Gastrocnemius medialis (tissue), 4 donors: ENCODE measurements at places on chromosomes 2 and 18. TPM values are rescaled to one million over a fixed set of nuclear protein-coding genes. Genes with fewer than 3 reads are reported as not detected.
A peak's percentile ranks its signal among the peaks of the same experiment; 100 is the strongest.

DNA sequence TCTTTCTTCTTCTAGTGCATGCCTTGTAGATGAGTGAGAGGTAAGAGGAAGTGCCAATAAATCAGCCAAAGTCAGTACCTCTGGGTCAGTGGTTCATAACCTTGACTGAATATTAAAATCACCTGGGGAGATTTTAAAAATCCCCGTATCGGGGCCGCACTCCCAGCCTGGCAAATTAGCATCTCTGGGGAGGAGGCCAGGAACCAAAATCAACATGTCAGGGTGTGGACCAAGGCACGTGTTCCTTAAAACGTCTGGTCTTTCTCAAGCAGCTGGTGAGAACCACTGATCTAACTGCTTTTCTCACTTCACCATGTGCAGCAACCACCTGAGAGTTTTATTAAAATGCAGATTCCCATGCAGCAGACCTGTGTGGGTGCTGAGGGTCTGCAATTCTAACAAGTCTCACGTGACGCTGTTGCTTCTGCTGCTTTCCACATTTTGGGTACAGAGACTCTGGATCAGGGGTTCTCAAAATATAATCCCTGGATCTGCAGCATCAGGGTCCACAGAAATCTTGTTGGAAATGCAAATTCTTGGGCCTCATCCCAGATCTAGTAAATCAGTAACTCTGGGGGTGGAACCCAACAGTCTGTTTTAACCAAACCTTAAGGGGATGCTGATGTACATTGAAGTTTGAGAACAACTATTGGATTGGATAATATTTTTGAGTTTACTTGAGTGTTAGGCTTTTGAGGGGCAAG, 49.5 kb downstream of the CHST9 start:
- H3K4me3 ChIP-seq = no peak overlapping the region
- H3K27ac ChIP-seq = no peak overlapping the region
- H3K27me3 ChIP-seq = no peaks in the 10 kb centered on the region
- no peaks in the 10 kb centered on the region for H3K36me3 ChIP-seq
- no peak for DNase-seq

DNA sequence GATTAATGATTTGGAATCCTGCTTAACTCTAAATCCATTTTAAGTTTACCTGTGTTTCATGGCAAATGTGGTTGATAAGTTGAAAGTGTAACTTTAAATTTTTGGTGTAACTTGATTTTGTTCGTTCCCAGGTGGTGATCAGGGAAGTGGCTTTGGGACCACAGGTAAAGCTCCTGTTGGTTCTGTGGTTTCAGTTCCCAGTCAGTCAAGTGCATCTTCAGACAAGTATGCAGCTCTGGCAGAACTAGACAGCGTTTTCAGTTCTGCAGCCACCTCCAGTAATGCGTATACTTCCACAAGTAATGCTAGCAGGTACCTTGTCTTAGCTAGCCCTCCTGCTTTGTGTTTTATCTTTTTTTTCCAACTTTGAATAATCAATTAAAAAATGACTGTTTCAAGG, 62.8 kb downstream of the AGFG1 start:
- H3K36me3 ChIP-seq = peaks cover 3% of the 10 kb centered on the region
- no peak overlapping the region for H3K4me3 ChIP-seq
- no peak for DNase-seq
- no peak overlapping the region for H3K27ac ChIP-seq
- no peaks in the 10 kb centered on the region for H3K27me3 ChIP-seq

DNA sequence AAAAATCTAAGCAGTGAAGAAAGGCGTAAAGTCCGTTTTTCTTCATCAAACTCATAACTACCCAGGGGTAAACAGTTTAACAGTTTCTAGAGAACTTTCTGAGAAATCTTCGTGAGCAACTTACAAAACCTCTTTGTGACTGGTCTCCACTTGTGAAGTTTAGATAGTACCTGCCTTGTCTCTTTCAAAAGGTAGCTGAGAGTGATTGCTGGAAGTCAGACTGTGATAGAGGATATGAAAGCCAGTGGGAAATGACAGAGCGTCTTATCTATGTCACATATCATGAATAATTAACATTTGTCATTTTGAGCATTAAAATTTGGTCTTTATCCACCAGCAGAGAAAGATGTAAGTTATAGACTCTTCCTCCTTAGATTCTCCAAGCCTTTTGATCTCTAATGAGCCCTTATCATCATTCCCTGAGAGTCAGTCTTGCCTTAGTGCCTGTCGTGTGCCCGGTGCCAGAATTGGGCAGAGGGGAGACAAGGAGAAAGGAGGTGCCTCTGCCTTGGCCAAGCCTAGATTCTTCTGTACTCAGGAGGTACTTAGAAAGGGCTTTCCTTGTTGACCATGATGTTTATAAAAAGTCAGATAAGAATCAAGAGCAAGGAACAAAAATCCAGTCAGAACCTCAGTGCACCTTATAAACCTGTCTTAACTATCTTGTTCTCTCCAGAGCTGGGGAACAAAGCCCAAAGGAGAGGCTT, 205.1 kb upstream of the EPAS1 start:
- H3K27me3 ChIP-seq = no peaks in the 10 kb centered on the region
- H3K36me3 ChIP-seq = peaks cover 18% of the 10 kb centered on the region
- H3K4me1 ChIP-seq = peaks cover 6% of the 10 kb centered on the region
- no peak for DNase-seq
- no peak overlapping the region for H3K4me3 ChIP-seq

DNA sequence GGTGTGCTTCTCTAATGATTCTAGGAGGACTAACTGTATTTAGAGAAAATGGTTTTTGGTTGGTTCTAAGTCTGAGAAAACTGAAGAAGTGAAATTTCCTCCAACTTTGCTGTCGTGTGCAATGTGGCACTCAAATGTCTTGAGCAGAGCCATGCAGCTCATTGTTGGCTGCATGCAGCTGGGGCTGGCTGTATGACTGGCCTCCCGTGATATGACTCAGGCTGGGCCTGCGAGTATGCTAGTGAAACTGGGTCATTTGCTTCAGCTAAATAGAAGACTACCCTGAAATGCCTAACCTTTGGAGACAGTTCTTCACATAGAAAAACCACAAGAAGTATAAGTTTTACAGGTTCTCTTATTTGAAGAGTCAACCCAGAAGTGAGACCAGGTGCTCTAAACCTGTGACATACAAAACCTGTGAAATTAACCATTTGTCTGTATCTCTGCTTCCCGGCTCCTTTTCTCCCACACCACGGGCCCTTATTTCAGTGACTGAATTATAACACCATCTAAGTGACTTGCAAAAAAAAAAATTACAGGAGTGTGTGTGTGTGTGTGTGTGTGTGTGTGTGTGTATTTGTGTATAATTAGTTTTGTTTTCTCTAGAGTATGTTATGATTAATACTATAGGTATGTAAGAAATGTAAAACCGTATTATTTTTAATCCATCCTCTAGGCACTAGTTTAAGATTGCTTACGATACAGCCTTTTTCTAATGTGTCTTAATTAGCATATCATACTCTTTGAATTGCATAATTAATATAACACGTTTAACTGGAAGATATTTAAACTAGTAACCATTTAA, 15.9 kb downstream of the POLI start:
- no peak overlapping the region for H3K27ac ChIP-seq
- no peaks in the 10 kb centered on the region for H3K27me3 ChIP-seq
- peak; percentile 39 for DNase-seq
- H3K4me1 ChIP-seq = no peaks in the 10 kb centered on the region
- peaks cover 70% of the 10 kb centered on the region for H3K36me3 ChIP-seq

- H3K36me3 ChIP-seq = no peaks in the 10 kb centered on the region
- no peak overlapping the region for H3K4me3 ChIP-seq
- H3K4me1 ChIP-seq = no peaks in the 10 kb centered on the region
- peaks cover 8% of the 10 kb centered on the region for H3K27me3 ChIP-seq
- DNase-seq = no peak
Measured at GRCh38 chr18:49851624-49852023, 38.3 kb upstream of the ACAA2 start.

GRCh38 chr2:48691935-48692691, 63.4 kb downstream of the LHCGR start:
- no peak overlapping the region for H3K27ac ChIP-seq
- H3K4me3 ChIP-seq = no peak overlapping the region
- no peaks in the 10 kb centered on the region for H3K27me3 ChIP-seq
- no peaks in the 10 kb centered on the region for H3K36me3 ChIP-seq
- DNase-seq = no peak

DNA sequence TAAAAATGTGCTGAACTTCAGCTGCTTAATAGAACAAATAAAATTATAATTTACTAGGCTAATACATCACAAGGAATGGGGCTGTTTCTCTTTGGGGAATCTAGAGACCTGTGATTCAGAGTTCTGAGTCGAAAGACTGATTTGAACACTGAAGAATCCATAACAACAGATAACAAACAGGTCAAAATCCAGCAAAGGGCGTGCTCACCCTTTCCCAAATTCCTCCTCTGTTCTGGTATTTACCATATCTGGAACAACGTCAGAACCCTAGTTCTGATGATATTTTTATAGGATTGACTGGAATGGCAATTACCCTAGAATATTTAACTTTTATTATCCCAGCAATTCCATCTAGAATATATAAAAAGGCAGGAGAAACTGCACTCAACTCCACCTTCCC, 66.0 kb upstream of the ITGA6 start:
- H3K4me3 ChIP-seq = no peak overlapping the region
- DNase-seq = no peak
- no peaks in the 10 kb centered on the region for H3K36me3 ChIP-seq
- H3K27ac ChIP-seq = no peak overlapping the region
- H3K4me1 ChIP-seq = no peaks in the 10 kb centered on the region
- H3K27me3 ChIP-seq = no peaks in the 10 kb centered on the region

GRCh38 chr2:6370753-6371551, 494.8 kb downstream of the CMPK2 start:
- H3K27me3 ChIP-seq = no peaks in the 10 kb centered on the region
- no peaks in the 10 kb centered on the region for H3K4me1 ChIP-seq
- H3K4me3 ChIP-seq = no peak overlapping the region
- no peak overlapping the region for H3K27ac ChIP-seq

- peak overlapping the region; percentile 95 for H3K27ac ChIP-seq
- H3K4me3 ChIP-seq = peak overlapping the region; percentile 78
- DNase-seq = no peak
- no peaks in the 10 kb centered on the region for H3K27me3 ChIP-seq
- H3K4me1 ChIP-seq = peaks cover 56% of the 10 kb centered on the region
Measured at GRCh38 chr2:144512891-144513351, 7.0 kb downstream of the ZEB2 start.

DNA sequence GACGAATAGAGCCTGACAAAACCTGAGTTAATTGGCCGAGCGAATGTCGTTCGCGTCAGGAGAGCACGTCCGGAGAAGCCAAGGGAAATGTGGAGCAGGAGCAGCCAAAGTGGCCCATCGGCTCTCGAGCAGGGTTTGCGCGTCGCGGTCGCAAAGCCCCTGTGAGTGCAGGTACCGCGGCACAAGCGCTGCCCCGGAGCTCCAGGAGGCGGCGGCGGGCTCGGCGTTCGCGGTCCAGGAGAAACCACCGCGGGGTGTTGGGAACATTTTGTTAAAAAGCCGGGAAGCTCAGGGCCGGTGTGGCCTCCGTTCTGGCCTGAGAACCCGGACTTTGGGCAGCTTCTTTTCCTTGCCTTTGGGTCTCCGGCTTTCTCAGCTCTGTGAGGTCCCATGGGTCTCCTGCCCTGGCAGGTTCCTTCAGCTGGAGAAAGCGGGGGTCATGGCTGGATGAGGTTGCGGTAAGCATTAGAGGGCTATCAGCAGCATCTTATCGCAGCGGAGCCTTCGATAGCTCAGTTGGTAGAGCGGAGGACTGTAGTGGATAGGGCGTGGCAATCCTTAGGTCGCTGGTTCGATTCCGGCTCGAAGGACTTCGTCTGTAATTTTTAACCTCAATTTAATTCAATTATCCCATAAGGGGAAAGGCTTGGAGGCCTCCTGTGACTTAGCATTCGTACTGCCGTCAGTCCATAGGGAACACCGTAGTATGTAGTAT, 1.0 kb upstream of the AGBL5 start:
- peak; percentile 91 for DNase-seq
- H3K36me3 ChIP-seq = peaks cover 17% of the 10 kb centered on the region
- H3K27ac ChIP-seq = peak overlapping the region; percentile 93

GRCh38 chr2:99710721-99711120, 220.9 kb upstream of the REV1 start:
- DNase-seq = peak; percentile 16
- no peaks in the 10 kb centered on the region for H3K27me3 ChIP-seq

RAB27B gene
- total RNA-seq = 0.05 TPM
